ENCODE measurements at places on chromosomes 2 and 18. TPM values are rescaled to one million over a fixed set of nuclear protein-coding genes. Genes with fewer than 3 reads are reported as not detected.
A peak's percentile ranks its signal among the peaks of the same experiment; 100 is the strongest.

The TFPI gene
- not detected for total RNA-seq

The SLC19A3 gene
- total RNA-seq, result not detected

The SLC39A10 gene
- total RNA-seq, result 36.1 TPM

The SP5 gene
- not detected for total RNA-seq

The ZBTB14 gene
- total RNA-seq, result 19.6 TPM

The DAW1 gene
- not detected for total RNA-seq

The RBM44 gene
- total RNA-seq, result 0.75 TPM

The KCNK3 gene
- total RNA-seq, result not detected

DNA sequence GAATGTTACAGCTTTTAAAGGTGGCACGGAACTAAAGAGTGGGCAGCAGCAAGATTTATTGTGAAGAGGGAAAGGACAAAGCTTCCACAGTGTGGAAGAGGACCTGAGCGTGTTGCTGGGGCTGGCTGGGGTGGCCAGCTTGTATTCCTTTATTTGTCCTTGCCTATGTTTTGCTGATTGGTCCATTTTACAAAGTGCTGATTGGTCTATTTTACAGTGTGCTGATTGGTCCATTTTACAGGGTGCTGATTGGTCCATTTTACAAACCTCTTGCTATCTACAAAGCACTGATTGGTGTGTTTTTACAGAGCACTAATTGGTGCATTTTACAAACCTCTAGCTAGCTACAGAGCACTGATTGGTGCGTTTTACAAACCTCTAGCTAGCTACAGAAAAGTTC lies 109.7 kb upstream of the DDX18 start:
- DNase-seq, result no peak
- H3K4me3 ChIP-seq, result no peak overlapping the region
- H3K4me1 ChIP-seq, result no peaks in the 10 kb centered on the region
- peaks cover 8% of the 10 kb centered on the region for H3K27me3 ChIP-seq
- H3K36me3 ChIP-seq, result no peaks in the 10 kb centered on the region

- no peak overlapping the region for H3K4me3 ChIP-seq
- no peaks in the 10 kb centered on the region for H3K36me3 ChIP-seq
- H3K27ac ChIP-seq, result no peak overlapping the region
- DNase-seq, result no peak
These were observed 94.6 kb downstream of the PHLPP1 start for GRCh38 chr18:62809900-62810299.

DNA sequence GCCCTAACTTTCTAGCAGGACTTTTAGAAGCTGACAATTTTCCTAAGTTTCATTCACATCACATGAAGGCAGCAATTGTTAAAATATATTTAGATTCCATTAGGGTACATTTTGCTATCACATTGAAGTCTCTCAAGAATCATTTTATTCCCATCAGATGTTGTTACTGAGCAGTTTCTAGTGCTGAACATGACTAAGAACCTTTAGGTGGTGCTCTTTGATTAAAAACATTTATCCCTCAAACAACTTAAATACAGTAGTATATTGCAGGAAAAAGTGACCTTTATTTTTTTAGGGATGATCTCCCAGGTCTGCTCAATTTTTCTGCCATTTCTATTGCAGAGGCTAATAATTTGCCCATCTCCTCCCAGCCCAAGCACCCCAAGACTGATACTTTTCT lies 22.9 kb upstream of the NARS1 start:
- no peak for DNase-seq
- H3K27me3 ChIP-seq, result no peaks in the 10 kb centered on the region
- H3K4me3 ChIP-seq, result no peak overlapping the region
- peaks cover 24% of the 10 kb centered on the region for H3K36me3 ChIP-seq
- peaks cover 25% of the 10 kb centered on the region for H3K4me1 ChIP-seq

GRCh38 chr2:227939271-227940027 lies 68.0 kb downstream of the DAW1 start:
- H3K4me3 ChIP-seq, result no peak overlapping the region
- H3K27me3 ChIP-seq, result peaks cover 11% of the 10 kb centered on the region
- H3K27ac ChIP-seq, result no peak overlapping the region
- DNase-seq, result no peak
- H3K4me1 ChIP-seq, result no peaks in the 10 kb centered on the region

GRCh38 chr18:27762054-27762453 lies 414.9 kb downstream of the CDH2 start:
- H3K36me3 ChIP-seq, result no peaks in the 10 kb centered on the region
- H3K4me1 ChIP-seq, result no peaks in the 10 kb centered on the region
- no peak overlapping the region for H3K4me3 ChIP-seq
- no peak overlapping the region for H3K27ac ChIP-seq

GRCh38 chr2:27735263-27735904 lies 36.1 kb upstream of the MRPL33 start:
- DNase-seq, result peak; percentile 80
- peak overlapping the region; percentile 29 for H3K4me3 ChIP-seq

DNA sequence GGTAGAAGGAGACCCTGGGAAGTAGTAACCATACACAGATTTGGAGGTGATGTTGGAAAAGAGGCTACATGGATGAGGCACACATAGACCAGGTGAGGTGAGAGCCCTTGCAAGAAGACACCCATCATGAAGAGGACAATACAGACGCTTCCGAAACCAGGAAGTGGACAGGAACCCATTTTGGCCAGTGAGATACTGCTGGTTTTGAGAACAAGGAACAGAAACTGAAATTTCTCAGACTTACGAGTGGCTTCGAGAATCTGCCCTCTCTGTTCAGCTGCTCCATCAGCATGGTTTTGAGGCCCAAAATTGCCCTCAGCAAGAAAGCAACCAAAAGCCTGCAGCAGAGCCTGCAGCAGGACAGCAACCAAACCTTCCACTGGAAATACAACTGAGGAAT lies 479.1 kb upstream of the NRXN1 start:
- no peak overlapping the region for H3K27ac ChIP-seq
- DNase-seq, result no peak
- no peaks in the 10 kb centered on the region for H3K36me3 ChIP-seq
- H3K4me3 ChIP-seq, result no peak overlapping the region
- H3K4me1 ChIP-seq, result no peaks in the 10 kb centered on the region
- H3K27me3 ChIP-seq, result no peaks in the 10 kb centered on the region

DNA sequence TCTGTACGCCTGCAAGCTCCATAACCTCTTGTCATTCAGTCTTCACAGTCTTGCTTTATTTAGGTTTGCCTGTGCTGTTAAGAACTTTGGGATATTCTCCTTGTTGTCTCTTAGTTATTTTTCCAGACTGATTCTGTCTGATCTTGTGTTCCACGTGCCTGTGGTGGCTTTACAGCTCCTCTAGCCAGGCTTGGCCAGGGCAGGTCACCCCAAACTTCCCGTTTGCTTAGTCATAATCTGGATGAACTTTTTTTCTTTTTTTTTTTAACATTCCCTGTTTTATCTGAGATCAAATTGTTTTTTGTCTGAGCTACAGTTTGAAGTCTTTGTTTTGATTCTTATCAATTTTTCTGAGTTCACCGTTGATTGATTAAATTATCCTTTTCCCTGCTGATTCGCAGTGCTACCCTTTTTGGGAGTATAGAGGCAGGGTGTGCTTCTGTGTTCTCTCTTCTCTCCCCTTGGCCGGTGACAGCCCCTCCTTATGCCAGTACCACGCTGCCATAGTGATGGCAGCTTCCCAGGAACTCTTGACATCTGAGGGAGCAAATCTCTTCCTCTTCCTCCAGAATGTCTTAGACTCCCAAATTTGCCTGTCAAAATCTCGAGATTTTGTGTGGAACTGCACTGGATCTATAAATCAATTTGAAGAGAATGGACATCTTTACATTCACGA lies 2.5 kb downstream of the SP100 start:
- peaks cover 67% of the 10 kb centered on the region for H3K4me1 ChIP-seq
- peak overlapping the region; percentile 93 for H3K4me3 ChIP-seq
- DNase-seq, result no peak
- peaks cover 40% of the 10 kb centered on the region for H3K36me3 ChIP-seq
- no peaks in the 10 kb centered on the region for H3K27me3 ChIP-seq

- no peak overlapping the region for H3K4me3 ChIP-seq
- H3K36me3 ChIP-seq, result no peaks in the 10 kb centered on the region
- H3K4me1 ChIP-seq, result no peaks in the 10 kb centered on the region
- H3K27ac ChIP-seq, result no peak overlapping the region
- H3K27me3 ChIP-seq, result no peaks in the 10 kb centered on the region
These were observed 373.0 kb downstream of the RIT2 start for GRCh38 chr18:42742474-42742873.

- peak overlapping the region; percentile 59 for H3K4me3 ChIP-seq
- no peak overlapping the region for H3K27ac ChIP-seq
These were observed 1.1 kb upstream of the ASAP2 start for GRCh38 chr2:9205486-9205885.

DNA sequence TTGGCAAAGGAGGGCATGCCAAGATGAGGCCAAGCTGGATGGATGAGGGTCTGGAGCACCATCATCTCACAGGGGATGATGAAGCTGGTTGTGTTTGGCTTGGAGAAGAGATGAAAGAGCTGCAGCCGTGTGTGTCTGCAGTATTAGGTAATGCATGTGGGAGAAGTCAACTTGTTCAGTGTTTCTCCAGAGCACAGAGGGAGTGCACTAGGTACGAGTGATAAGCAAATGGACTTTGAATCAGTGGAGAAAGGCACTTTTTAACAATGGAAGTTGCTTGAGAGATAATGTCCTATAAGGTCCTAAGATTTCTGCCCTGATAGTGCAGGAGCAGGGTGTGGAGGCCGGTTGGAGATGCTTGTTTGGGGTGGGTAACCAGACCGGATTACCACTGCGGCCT lies 36.0 kb downstream of the SLC14A2 start:
- H3K27me3 ChIP-seq, result peaks cover 2% of the 10 kb centered on the region
- H3K4me3 ChIP-seq, result no peak overlapping the region
- H3K4me1 ChIP-seq, result peaks cover 8% of the 10 kb centered on the region
- H3K27ac ChIP-seq, result no peak overlapping the region

DNA sequence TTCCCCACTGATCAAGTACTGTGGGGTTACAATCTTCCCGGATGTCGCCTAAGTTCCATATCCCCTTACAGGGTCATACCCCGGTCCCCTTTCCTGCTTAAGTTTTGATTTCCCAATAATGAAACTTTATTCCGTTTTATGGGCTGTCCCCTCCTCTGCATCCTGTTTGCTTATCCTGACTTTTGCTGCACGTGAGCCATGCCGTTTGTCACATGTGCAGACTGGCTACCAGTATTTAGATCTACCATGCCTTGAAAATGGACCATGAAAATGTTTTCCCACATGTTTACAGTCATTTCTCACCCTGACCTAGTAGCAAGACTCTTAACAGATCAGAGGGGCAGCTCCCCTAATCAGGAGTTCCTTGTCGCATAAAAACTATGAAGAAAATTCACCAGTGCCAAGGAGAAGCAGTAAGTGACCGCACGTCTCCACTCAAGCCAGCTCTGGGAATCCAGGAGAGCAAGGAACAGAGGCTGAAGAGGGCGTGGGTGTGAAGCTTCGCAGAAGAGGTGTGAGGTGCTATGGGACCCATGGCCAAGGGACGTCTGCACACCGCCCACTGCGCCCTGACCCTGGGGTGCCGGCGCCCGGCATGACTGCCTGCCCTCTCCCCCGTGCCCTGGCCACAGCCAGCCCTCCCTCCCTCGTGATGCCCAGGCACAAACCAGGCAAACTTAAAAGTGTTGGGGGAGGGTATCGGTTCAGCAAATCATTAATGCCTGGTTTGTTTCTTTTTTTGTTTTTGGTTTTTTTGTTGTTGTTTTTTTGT lies 440.8 kb upstream of the SALL3 start:
- H3K27me3 ChIP-seq, result no peaks in the 10 kb centered on the region
- no peak overlapping the region for H3K4me3 ChIP-seq
- H3K4me1 ChIP-seq, result peaks cover 2% of the 10 kb centered on the region
- no peaks in the 10 kb centered on the region for H3K36me3 ChIP-seq
- no peak overlapping the region for H3K27ac ChIP-seq
- DNase-seq, result no peak

DNA sequence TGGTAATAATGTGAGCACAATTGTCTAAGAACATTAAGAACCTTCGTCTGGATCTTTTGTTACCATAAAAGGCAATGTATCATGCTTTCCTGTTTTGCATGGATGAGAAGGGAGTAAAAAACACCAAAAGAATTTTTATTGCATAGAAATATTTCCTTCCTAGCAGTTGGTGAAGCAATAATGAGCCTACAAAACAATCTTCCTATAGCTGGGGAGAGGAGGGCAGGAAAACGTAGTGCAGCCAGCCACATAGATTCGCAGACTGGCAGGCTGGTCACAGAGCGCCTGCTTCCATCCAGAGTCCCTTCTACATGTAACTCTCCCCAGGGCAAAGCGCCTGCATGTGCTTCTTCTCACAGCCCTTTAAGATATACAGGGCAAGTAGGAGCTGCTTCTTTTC lies 190.4 kb downstream of the BABAM2 start:
- no peak overlapping the region for H3K4me3 ChIP-seq
- DNase-seq, result no peak
- no peaks in the 10 kb centered on the region for H3K27me3 ChIP-seq
- peaks cover 25% of the 10 kb centered on the region for H3K4me1 ChIP-seq

DNA sequence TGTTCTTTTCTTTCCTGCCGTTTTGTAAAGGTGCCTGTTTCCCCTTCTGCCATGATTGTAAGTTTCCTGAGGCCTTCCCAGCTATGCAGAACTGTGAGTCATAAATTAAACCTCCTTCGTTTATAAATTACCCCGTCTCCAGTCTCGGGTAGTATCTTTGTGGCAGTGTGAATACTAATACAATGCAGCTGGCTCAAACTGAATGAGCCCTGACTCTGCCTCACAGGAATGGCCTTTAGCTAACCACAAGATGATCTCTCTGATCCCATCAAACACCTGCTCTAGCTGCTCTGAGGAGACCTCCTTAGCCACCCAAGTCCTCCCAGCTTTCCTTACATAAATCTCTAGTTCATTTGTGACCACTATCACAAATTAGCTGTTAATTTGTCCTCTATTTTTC lies 41.5 kb upstream of the CAB39 start:
- peaks cover 46% of the 10 kb centered on the region for H3K4me1 ChIP-seq
- H3K27me3 ChIP-seq, result no peaks in the 10 kb centered on the region
- no peaks in the 10 kb centered on the region for H3K36me3 ChIP-seq
- no peak for DNase-seq
- no peak overlapping the region for H3K4me3 ChIP-seq

DNA sequence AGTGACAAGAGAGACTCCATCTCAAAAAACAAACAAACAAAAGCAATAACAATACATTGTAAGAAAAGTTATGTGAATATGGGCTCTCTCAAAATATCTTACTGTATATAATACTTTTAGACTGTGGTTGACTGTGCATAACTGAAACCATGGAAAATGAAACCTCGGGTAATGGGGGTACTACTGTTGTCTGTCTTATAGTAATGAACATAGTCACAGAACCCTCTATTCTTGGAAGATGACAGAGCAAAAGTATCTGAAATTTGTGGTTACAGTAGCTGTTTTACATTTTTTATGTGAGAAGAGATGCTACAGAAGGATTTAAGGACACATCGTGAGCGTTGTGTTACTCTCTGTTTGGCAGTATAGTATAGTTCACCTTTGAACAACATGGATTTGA lies 60.5 kb downstream of the MAP4K4 start:
- DNase-seq, result no peak
- H3K36me3 ChIP-seq, result no peaks in the 10 kb centered on the region
- peak overlapping the region; percentile 52 for H3K4me3 ChIP-seq
- H3K27ac ChIP-seq, result peak overlapping the region; percentile 16
- peaks cover 68% of the 10 kb centered on the region for H3K4me1 ChIP-seq
